Pulmonary artery endothelial cell (primary cell): ENCODE measurements at places on chromosomes 1 and 21.

GRCh38 chr1:36178471-36179219 lies 22.7 kb downstream of the MAP7D1 start:
- no peak for DNase-seq

GRCh38 chr21:43312751-43313169 lies 114.2 kb downstream of the SIK1 start:
- DNase-seq, result no peak

GRCh38 chr1:94919241-94920030 lies 7.5 kb downstream of the CNN3 start:
- DNase-seq, result no peak

DNA sequence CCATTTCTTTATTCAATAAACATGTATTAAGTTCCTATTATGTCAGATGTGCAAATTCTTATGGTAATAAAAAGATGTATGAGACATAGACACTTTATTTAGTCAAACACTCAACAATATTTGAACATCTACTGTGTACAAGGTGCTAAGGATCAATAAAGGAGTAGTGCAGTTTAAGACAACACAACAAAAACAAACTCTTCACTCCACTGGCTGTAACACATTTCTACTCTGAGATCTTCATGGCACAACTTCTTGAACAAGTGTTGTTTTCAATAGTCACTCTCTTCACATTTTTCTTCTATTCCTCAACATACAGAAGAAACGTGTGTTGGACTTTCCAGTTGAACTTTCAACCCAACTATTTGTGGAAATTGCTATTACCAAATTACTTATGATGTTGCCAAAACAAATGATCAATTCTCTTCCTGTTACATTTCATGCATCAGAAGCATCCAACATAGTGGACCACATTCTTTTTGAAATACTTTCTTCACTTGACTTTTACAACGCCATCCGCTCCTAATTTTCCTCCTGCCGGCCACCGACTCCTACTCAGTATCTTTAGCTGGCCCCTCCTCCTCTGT lies 25.4 kb downstream of the HSD3B1 start:
- no peak for DNase-seq

GRCh38 chr21:41162096-41162495 lies 5.9 kb upstream of the BACE2 start:
- no peak for DNase-seq

GRCh38 chr1:163203561-163203960 lies 845 bp upstream of the RGS5 start:
- DNase-seq, result no peak

- no peak for DNase-seq
Observed at GRCh38 chr1:3981261-3981660, 81.2 kb upstream of the C1orf174 start.

DNA sequence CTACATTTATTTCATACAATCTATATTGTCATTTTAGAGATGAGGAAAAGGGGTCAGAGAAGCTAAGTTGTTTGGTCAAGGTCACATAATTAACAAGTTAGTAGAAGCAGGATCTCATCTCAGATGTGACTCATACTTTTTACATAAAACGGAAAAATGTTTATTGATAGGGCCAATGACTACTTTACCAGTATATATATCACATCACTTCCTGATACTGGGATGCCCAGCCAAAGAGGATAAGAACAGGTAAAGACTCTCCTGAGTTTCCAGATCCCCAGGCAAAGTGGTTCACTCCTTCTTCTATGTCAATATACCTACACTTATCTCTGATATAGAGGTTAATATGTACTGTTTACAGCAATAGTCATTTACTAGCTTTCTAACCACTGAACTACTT lies 21.0 kb downstream of the YIPF1 start:
- DNase-seq, result no peak

DNA sequence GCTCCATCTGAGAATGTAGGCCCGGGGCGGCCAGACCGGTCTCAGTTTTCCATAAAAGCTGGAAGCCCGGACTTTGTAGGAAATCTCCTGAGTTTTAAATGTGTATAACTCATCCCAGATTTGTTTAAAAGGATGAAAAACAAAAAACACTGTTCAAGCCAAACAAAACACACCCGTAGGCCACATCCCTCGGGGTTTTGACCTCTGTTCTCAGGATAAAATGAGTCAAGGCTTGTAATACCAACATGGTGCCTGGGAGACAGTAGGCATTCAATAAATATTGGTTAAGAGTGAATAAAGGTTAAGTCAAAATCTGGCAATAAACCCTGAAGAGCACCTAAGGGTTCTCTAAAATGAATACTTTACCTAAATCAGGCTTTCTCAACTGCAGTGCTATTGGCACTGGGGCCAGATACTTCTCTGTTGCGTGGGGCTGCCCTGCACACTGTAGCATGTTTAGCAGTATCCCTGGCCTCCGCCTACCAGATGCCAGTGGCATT lies 55.0 kb downstream of the KAZN start:
- DNase-seq, result no peak

DNA sequence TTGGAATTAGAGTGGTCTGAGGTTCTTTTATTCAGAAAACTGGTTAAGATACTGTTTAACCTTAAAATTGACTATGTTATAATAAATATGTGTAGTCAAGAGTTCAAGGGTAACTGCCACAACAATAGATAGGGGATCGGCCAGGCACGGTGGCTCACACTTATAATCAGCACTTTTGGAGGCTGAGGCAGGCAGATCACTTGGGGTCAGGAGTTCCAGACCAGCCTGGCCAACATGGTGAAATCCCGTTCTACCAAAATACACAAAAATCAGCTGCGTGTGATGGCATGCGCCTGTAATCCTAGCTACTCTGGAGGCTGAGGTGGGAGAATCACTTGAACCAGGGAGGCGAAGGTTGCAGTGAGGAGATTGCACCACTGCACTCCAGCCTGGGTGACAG lies 39.5 kb downstream of the PDC start:
- no peak for DNase-seq

GRCh38 chr1:19087737-19088594 lies 122.1 kb downstream of the UBR4 start:
- DNase-seq, result no peak
